ENCODE measurements at places on chromosomes 4 and X.
A peak's percentile ranks its signal among the peaks of the same experiment; 100 is the strongest.

DNA sequence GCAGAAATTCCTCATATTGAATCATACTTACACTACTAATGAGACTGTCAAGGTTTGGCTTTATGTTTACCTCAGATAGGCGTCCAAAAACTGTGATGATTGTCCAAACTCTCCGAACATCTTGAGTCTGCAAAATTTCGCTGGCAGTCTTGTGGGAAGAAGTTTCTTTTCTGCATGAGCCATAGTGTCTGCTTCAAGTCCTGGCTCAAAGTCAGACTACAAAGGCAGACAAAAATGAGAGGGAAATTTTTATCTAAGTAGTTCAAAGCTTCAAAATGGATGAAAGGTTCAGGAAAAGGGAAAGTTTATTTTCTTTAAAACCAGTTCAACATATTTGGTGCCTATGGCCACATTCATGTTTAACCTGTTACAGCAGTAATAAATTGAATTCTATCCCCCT, 40.7 kb downstream of the PALLD start:
- DNase-seq, result no peak

- peak; percentile 75 for DNase-seq
Measured at GRCh38 chrX:153470411-153471363, at the start of gene HAUS7. TSS of gene HAUS7 (minus strand) at chrX:153470576. CDS start at chrX:153470557, 19 bp downstream.

DNA sequence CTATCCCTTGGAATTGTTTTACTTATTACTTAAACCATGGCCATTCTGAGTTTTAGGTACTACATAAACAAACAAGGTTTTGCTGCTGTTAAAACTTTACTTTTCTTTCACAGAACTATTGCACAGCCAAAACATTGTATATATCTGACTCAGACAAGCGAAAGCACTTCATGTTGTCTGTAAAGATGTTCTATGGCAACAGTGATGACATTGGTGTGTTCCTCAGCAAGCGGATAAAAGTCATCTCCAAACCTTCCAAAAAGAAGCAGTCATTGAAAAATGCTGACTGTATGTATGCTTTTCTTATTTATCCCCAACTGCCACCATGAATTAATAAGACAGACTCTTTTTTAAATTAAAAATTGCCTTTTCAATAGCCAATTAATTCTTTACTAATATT, 69.8 kb downstream of the CCKAR start:
- DNase-seq, result no peak

GRCh38 chr4:40308528-40309122, 26.5 kb upstream of the CHRNA9 start:
- no peak for DNase-seq

GRCh38 chr4:2805712-2806389, 13.0 kb downstream of the SH3BP2 start:
- DNase-seq, result no peak

GRCh38 chr4:47942081-47942819, 27.9 kb upstream of the NFXL1 start:
- DNase-seq, result no peak

GRCh38 chr4:185192059-185192458, 11.7 kb downstream of the CFAP97 start:
- no peak for DNase-seq

DNA sequence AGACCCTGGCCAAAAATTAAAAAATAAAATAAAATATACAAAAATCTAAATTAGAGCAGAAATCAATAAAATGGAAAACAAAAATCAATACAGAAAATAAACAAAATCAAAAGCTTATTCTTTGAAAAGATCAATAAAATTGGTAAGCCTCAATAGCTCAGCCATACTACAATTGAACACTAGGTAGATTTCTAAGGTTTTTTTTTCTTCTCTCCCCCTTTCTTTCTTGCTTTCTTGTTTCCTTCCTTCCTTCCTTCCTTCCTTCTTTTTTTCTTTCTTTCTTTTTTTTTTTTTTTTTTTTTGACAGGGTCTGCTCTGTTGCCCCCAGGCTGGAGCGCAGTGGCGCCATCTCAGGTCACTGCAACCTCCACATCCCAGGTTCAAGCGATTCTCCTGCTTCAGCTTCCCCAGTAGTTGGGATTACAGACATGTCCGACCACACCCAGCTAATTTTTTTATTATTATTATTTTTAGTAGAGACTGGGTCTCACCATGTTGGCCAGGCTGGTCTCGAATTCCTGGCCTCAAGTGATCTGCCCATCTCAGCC, 23.4 kb upstream of the PPP3CA start:
- DNase-seq, result no peak

DNA sequence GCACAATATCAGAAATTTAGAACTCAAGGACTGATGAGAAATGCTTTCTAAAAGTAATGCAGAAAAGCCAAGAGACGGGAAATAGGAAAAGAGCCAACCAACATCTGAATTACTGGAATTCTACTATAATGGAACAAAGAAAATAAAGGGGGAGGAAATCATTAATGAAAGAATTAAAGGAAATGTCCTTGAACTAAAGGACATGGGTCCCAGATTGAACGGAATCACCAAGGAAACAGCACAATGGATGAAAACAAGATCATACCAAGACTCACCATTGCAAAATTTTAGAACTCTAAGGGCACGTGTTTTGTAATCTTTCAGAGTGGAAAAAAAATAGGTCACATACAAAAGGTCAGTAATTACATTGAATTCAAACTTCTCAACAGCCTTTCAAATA, 35.9 kb downstream of the HPGDS start:
- no peak for DNase-seq

- DNase-seq, result no peak
Measured at GRCh38 chr4:40258627-40259026, 61.8 kb downstream of the RHOH start.

DNA sequence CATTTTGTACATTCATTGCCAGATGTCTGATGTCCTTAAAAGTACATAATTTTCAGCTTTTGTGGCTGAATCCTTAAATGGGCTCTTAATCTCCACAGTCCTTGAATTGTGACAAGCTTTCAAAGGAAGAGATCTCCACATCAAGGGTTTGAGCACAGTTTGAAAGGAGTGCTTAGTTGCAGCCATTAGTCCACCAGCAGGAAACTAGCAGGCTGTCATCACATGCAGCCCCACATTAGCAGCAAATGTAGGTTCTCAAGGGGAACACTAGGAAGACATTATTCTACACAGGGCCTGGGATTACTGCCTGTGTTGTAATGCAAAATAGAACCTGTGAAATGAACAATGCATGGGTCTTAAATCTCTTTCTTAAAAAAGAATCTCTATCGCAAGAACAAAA, 173.2 kb downstream of the CBLL2 start:
- no peak for DNase-seq

GRCh38 chr4:132540797-132541196, 608.3 kb upstream of the PCDH10 start:
- no peak for DNase-seq

DNA sequence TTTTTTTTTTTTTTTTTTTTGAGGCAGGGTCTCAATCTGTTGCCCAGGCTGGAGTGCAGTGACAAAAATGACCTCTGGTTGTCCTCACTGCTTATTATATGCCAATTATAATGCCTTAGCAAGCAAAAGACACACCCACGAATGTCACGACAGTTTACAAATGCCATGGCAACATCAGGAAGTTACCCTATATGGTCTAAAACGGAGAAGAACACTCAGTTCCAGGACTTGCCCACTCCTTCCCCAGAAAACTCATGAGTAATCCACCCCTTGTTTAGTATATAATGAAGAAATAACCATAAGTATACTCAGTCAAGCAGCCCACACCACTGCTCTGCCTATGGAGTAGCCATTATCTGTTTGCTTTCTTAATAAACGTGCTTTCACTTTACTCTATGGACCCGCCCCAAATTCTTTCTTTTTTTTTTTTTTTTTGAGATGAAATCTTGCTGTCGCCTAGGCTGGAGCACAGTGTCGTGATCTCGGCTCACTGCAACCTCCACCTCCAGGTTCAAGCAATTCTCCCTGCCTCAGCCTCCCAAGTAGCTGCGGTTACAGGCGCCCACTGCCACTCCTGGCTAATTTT, 106.2 kb downstream of the SMIM20 start:
- peak; percentile 31 for DNase-seq

DNA sequence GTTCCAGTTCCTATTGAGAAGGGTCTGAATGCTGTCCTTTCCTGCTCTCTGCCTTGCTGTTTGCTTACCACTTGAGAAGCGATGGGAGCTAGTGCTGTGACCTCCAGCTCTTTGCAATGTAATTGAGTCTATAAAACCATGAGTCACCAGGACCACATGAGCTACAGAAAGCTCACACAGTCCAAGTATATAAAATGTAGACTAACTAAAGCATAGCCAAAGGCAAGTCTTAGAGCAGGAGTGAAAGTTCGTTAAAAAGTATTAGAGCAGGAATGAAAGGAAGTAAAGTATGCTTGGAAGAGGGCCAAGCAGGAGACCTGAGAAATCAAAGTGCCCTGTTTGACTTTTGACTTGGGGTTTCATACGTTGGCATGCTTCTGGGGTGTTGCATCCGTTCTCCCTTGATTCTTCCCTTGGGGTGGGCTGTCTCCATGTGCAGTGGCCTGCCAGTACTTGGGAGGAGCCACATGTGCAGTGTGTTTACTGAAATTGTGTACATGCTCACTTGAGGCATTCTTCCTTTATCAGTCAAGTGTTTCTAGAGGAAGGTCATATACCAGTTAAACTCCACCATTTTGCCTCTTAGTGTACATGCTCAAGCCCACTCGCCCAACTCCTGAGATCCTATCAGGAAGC, 71.3 kb upstream of the KIT start:
- peak; percentile 62 for DNase-seq

- DNase-seq, result no peak
Measured at GRCh38 chr4:84968925-84969324, 2.4 kb upstream of the WDFY3 start.

DNA sequence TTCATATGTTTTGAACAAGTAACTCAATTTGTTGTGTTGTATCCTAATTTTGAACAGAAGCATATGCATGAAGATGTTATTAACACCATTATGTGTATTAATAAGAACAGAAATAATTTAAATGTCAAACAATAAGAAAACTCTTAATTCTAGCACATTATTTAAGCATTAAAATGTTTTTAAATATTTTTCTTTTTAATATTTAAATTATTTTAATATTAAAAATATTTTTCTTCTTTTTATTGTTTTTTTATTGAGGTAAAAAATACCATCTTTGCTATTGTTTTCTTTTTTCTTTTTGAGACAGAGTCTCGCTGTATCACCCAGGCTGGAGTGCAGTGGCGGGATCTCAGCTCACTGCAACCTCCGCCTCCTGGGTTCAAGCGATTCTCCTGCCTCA, 441.0 kb upstream of the GALNT7 start:
- no peak for DNase-seq

DNA sequence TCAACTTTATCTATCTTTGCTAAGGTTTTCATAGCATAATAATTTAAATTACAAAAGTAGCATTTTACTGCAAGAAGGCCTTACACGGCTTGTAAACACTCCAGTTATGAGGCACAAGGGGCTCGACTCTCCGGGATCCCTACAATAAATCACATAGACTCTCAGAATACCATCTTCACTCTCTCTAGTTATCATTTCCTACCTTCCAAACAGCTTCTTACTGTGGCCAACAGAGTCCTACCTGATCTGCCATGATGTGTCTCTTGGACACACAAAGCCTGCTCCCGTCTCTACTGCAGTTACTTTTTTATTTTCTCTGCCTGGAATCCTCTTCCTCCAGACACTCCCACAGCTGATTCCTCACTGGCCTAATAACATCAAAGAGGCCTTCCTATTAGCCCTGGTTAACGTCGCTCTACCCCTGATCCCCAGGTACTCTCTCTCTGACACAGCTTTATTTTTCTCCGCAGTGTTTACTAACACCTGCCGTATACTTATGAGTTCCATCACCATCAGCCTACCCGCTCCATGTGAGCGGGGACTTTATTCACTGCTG, 559.6 kb upstream of the DIPK2B start:
- DNase-seq, result no peak

DNA sequence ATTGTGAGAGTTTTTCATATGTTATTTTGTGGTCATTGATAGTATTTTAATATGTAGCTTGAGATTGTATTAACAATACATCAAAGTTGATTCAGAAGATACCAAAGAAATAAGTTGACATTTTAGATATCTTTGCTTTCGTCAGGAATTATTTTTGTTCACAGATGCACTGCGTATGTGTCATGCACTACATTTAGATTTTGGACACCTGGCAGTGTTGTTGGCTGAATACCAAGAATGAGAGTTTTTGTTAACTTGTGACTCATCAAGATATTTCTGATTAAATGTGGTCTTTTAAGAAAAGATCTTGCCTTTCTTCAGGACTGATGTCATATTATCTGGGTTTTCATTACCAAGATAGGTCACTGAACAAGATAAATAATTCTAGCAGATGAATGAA, 633.4 kb downstream of the CENPC start:
- DNase-seq, result no peak

Data from Caki2 (cell line).